Metanephros (tissue), 2 donors: ENCODE measurements at places on chromosomes 13 and 19. TPM values are rescaled to one million over a fixed set of nuclear protein-coding genes. Genes with fewer than 3 reads are reported as not detected.

ZNF112 gene
- 11.9 TPM for total RNA-seq

PGLYRP1 gene
- 9.9 TPM for total RNA-seq

TRPC4 gene
- total RNA-seq = 5.0 TPM

TMIGD2 gene
- total RNA-seq = 0.70 TPM
